ENCODE measurements at places on chromosomes 3 and 15.

DNA sequence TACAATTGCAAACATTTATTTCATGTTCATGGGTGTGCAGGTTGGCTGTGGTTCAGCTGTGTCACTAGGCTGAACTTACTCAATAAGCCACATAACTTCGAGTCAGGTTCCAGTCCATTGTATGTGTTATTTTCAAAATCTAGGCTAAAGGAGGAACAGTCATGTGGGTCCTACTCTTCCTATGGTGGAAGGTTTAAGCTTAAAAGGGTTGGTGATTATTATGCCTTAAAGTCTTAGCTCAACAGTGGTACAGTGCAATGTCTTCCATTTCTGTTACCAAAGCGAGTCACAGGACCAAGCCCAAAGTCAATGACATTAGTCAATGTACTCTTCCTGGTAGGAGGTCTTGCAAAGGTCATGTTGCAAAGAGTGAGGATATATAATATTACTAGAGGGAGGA, 78.2 kb downstream of the ATG7 start:
- DNase-seq = no peak

- no peak for DNase-seq
These were observed 18.1 kb downstream of the SCG3 start for GRCh38 chr15:51699373-51699772.

DNA sequence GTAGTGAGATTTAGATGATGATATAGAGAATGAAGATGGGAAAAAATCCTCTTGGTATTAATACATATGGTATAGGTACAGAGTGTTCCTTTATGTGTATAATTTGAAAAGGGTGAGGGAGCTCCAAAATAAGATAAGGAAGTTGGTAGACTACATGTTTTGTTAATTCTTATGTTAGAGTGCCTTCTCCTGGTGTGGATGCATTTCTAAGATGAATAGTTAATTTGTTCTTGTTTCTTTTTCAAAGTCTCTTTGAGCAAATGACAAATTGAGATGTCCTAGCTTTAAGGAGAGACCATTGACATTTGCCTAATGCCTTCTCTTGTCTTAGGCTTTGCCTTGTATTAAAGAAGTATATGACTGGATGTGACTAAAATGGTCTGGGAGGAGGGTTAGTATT, 34.1 kb downstream of the AKAP13 start:
- no peak for DNase-seq

DNA sequence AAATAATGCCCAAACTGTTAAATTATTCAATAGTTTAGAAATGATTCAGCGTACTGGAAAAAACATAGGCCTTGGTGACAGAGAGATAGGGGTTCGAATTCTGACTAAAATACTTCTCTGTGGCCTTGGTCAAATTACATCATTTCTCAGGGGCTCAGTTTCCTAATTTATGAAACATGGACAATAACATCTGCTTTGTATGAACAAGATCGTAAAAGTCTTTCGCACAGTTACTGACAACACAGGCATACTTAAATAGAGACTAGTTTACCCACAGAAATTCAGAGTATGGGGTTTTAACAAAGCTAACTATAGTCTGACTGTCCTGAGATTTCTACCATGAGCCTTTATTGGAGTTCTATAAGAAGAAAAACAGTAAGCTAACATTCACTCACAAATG, 440.4 kb downstream of the FHIT start:
- no peak for DNase-seq

DNA sequence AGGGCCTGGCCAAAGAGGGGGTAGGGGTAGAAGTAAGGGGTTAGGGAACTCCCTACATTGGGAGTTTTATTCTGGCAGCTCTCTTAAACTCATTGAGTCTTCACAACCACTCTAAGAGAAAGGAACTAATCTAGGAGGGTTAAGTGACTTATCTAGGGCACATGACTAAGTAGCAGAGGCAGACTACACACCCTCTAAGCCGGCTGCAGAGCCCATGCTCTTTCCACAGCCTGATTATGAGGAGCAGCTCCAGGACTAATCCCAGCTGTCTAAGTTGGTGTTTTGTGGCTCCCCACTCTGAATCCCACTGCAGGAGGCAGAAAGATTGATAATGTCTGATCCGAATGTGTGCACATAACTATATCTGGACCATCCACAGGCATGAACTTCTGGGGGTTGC, 374.6 kb downstream of the EPHB1 start:
- no peak for DNase-seq

DNA sequence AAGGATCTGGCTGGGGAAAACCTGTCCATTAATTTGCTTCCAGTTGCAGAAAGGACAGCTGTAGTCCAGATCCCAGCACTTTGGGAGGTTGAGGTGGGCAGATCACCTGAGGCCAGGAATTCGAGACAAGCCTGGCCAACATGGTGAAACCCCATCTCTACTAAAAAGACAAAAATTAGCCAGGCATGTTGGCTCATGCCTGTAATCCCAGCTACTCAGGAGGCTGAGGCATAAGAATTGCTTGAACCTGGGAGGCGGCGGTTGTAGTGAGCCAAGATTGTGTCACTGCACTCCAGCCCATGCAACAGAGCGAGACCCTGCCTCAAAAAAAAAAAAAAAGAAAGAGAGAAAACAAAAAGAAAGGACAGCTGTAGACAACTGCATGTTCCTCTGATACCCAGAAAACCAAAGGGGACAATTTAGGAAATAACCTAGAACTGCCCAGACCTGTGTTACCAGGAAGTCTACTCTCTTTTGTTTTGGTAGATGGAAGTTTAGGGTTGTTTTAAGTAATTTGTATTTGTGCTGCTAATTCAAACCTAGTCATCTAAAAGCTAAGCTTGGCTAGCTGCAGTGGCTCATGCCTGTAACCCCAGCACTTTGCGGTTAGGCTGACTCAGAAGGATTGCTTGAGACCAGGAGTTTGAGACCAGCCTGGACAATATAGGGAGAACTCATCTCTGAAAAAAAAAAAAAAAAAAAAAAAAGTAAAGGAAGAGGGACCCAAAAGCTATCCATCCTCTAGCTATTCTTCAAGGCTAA, 22.7 kb downstream of the EXD1 start:
- no peak for DNase-seq

- DNase-seq = no peak
These were observed 123.9 kb downstream of the ANO10 start for GRCh38 chr3:43497905-43498365.

- no peak for DNase-seq
These were observed 88.6 kb downstream of the TRIM42 start for GRCh38 chr3:140766465-140766864.

DNA sequence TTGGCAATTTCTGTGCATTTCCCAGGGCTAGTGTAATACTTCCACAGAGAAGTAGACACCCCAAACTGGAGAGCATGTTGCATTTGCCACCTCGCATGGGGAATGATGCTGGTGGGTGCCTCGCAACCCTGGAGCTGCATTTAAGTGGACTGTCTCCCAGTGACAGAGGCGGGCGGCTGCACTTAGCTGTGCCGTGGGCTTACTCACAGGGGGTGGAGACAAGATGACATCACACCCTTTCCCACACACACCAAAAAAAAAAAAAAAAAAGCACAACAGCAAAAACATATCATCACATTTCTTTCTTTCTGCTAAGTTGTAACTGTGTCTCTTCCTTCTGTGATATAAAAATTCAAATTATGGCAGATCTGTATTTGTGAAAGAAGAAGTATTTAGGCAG, at the start of gene ABI3BP:
Gene ABI3BP, minus strand, starts transcription at position 113 of the 400 bp plus-strand sequence. Its CDS starts 37 bp downstream, at position 76.
- DNase-seq = peak; percentile 7

DNA sequence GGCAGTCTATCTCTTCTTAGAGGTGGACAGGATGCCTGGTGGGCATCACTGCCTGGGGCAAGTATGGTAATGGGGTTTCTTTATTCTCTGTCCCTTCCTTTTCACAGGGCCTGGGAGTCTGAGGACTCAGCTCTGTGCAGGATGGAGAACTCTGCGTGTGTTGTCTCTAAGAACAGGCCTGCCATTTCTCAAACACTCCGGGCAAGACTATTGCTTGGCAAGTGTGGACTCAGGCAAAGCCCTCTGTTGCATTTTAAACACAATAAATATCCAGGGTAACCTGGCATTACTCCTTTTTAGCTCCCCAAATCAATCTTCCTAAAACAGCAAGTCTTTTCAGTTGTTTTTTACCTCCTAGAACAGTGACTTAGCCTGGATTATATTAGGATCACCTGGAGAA, 185.1 kb upstream of the ROPN1 start:
- DNase-seq = no peak

DNA sequence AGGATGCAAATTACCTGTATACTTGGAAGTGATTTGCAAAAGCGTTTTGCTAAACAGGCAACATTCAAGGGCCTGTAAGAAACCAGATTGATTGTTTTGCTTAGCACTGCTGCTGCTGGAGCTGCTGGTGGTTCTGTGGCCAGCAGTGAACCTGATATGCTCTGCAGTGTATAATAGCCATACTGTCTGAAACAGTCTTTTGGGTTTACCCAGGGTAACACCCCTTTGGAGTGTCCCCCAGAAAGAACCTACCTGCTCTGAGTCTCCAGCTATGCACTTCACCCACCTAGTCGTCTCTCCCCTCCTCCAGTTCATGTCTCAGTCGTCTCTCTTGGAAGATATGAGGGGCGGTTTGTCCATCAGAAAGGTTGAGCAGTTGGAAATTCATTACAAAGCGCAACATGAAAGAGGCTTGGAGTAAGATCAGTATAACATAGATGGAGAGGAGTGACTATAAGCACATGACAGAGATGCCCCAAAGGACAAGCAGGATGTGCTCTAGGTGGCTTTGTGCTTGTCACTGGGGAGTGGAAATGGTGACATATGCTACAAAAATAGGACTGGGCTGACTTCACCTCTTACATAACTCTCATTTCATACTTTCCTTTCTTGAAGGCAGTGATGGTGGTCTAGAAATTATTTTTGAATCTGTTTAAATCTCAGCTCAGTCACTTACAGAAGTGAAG, 3.8 kb downstream of the MKRN2 start:
- DNase-seq = no peak

- no peak for DNase-seq
These were observed 494.1 kb upstream of the DPH6 start for GRCh38 chr15:36039996-36040572.

- DNase-seq = no peak
These were observed 49.2 kb downstream of the OXSR1 start for GRCh38 chr3:38214560-38214959.

- no peak for DNase-seq
These were observed 284.9 kb upstream of the TBL1XR1 start for GRCh38 chr3:177482048-177482691.

Data from stimulated activated CD8-positive, alpha-beta memory T cell treated with anti-CD3 and anti-CD28 coated beads, Interleukin-7, amount 100 ng/mL, for 48 hours (primary cell).